Hematopoietic multipotent progenitor cell (in vitro differentiated cells): ENCODE measurements at places on chromosomes 2 and 18.

GRCh38 chr2:128513116-128513960 is 194.7 kb upstream of the HS6ST1 start:
- no peak for DNase-seq

- no peak for DNase-seq
Measured at GRCh38 chr2:128366713-128367511, 48.2 kb upstream of the HS6ST1 start.

DNA sequence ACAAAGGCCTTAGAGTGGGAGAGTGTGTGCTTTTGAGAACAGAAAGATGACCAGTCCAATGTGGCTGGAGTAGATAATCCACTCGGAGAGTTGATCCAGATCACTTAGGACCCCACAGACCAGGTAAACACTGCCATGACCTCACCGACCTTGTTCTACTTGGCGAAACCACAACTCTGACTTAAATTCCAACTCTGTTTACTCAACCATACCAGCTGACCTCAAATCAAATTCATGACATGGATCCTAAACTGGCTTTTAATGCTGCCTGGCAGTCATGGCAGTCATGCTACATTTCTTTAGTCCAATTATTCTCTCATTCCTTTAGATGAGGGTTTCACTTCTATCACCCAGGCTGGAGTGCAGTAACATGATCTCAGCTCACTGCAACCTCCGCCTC is 347.1 kb upstream of the FAM98A start:
- no peak for DNase-seq

DNA sequence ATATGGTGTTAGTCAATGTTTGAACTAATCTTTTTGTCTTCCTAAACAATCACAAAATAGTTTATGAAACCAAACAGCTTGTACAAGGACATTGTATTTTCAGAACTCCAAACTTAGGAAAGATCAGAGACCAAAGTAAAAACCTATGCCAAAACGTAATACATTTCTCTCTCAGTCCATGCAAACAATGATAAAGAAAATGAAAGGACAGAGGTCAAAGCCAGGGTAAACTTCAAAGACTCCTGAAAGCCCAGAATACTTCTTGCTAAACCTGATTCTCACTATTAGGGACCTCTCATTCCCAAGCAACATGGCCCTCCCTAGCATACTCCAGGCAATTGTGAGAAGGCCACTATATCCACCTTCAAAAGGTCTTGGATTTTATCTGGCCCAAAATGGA is 105.1 kb upstream of the GALNT5 start:
- DNase-seq: no peak

DNA sequence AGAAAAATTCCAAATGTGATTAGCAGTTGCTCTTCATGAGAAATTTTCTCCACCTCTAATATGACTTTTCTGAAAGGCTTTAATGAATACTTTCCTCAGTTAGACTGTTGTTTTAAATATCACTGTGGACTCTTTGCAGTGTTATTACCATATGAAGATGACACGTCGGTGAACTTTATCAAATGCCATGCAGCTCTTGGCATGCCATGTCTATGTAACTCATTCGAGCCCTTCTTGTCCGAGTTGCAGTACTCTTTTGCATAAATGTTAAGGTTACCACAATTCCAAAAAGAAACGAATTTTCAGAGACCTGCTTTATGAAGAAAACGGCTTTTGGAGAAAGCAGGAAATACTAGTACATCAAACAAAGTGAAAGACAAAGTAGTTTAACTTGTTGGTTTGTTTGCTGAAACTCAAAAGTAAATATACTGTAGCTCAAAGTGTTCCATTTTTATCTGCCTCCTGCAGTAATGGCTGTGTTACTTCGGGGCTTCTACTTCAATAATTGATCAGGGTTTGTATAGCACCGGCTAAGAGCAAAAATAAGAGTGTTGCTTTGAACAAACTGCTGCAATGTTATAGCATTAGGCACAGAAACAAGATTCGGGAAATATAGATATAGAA is 204.1 kb downstream of the ARHGAP15 start:
- no peak for DNase-seq
